A375 (cell line): ENCODE measurements at places on chromosomes 6 and 20. TPM values are rescaled to one million over a fixed set of nuclear protein-coding genes. Genes with fewer than 3 reads are reported as not detected.

PRL gene
- not detected in 2 replicates for total RNA-seq

NRSN1 gene
- total RNA-seq: not detected in 2 replicates

SSTR4 gene
- total RNA-seq: not detected in 2 replicates

SPTLC3 gene
- total RNA-seq: 2.6 and 3.0 TPM in 2 replicates

FHL5 gene
- total RNA-seq: 0.21 and 0.23 TPM in 2 replicates

ETV7 gene
- 0.05 and 0.23 TPM in 2 replicates for total RNA-seq

CCDC167 gene
- 20.2 and 26.6 TPM in 2 replicates for total RNA-seq

BIRC7 gene
- 0.08 TPM in 1 of 2 replicates, not detected in the other for total RNA-seq

EMILIN3 gene
- total RNA-seq: 0.11 and 0.24 TPM in 2 replicates

RAB44 gene
- 0.11 TPM in 1 of 2 replicates, not detected in the other for total RNA-seq

ANKRD66 gene
- not detected in 2 replicates for total RNA-seq

MYLIP gene
- 28.4 and 31.5 TPM in 2 replicates for total RNA-seq

RNF114 gene
- 69.3 and 95.4 TPM in 2 replicates for total RNA-seq

LEMD2 gene
- total RNA-seq: 47.4 and 55.1 TPM in 2 replicates

OOEP gene
- not detected in 2 replicates for total RNA-seq

HECA gene
- total RNA-seq: 7.0 and 7.9 TPM in 2 replicates

ECT2L gene
- total RNA-seq: not detected in 2 replicates

TXLNB gene
- 0.04 TPM in 1 of 2 replicates, not detected in the other for total RNA-seq

GID8 gene
- 40.2 and 44.2 TPM in 2 replicates for total RNA-seq

OARD1 gene
- total RNA-seq: 20.8 and 25.7 TPM in 2 replicates

BPIFB4 gene
- not detected in 2 replicates for total RNA-seq

SDC4 gene
- total RNA-seq: 95.3 and 111 TPM in 2 replicates

SLCO4A1 gene
- total RNA-seq: 130 and 131 TPM in 2 replicates

NMBR gene
- not detected in 2 replicates for total RNA-seq

MUC21 gene
- total RNA-seq: not detected in 2 replicates

PAK5 gene
- total RNA-seq: not detected in 2 replicates

UBD gene
- total RNA-seq: 0.40 and 1.4 TPM in 2 replicates

LIME1 gene
- 9.4 and 12.6 TPM in 2 replicates for total RNA-seq

BANF2 gene
- total RNA-seq: not detected in 2 replicates

MAPK14 gene
- 22.2 and 22.6 TPM in 2 replicates for total RNA-seq

VPS52 gene
- total RNA-seq: 24.0 and 24.9 TPM in 2 replicates

MAN1A1 gene
- total RNA-seq: 2.7 and 4.0 TPM in 2 replicates

COX4I2 gene
- not detected in 2 replicates for total RNA-seq

CAP2 gene
- total RNA-seq: 4.5 and 6.1 TPM in 2 replicates

HUS1B gene
- 0.87 and 1.9 TPM in 2 replicates for total RNA-seq

AVP gene
- not detected in 2 replicates for total RNA-seq

HMGCLL1 gene
- total RNA-seq: 0.26 TPM in 1 of 2 replicates, not detected in the other

OLIG3 gene
- not detected in 2 replicates for total RNA-seq

ENPP1 gene
- total RNA-seq: 1.4 and 1.8 TPM in 2 replicates

LPA gene
- not detected in 2 replicates for total RNA-seq

ADGRB3 gene
- total RNA-seq: 0.79 and 1.5 TPM in 2 replicates

TGM3 gene
- total RNA-seq: not detected in 2 replicates

NR2E1 gene
- total RNA-seq: 0.05 TPM in 1 of 2 replicates, not detected in the other

KHDRBS2 gene
- total RNA-seq: 0.08 and 0.45 TPM in 2 replicates

OXT gene
- not detected in 2 replicates for total RNA-seq

MYCT1 gene
- not detected in 2 replicates for total RNA-seq

LAMP5 gene
- total RNA-seq: not detected in 2 replicates

CD93 gene
- 0.85 and 0.91 TPM in 2 replicates for total RNA-seq

TNXB gene
- total RNA-seq: 1.3 and 2.7 TPM in 2 replicates

MYL9 gene
- total RNA-seq: 3.1 and 3.2 TPM in 2 replicates

PPP1R3G gene
- total RNA-seq: 0.08 TPM in 1 of 2 replicates, not detected in the other
